ENCODE measurements at places on chromosomes 1 and 21.

DNA sequence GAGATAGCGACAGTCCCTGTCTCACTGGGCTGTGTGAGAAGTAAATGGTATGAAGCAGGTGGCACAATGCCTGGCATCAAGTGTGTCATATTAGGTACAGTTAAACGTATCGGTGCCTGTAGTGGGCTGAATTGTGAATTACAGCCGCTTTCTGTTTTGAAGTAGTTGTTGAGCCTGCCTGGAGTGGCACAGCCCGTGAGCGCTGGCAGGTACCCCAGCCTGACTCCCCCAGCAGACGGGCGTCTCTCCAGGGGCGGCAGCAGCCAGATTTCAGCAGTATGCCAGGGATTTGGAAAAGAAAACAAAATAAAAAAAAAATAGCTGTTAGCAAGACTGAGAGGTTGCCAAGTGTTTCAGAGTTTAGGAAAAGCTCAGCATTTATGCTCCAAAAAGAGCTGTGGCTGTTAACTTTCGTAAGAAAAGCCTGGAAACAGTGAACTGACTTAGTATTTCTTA is 26.6 kb upstream of the GPR153 start:
- no peak for DNase-seq

GRCh38 chr1:203663821-203664220 is 37.2 kb downstream of the ATP2B4 start:
- no peak for DNase-seq

GRCh38 chr1:13774121-13774520 is 74.1 kb downstream of the PRDM2 start:
- no peak for DNase-seq

GRCh38 chr21:19343711-19344110 is 940.1 kb upstream of the TMPRSS15 start:
- no peak for DNase-seq

GRCh38 chr1:224734261-224734935 is 118.3 kb downstream of the CNIH3 start:
- DNase-seq: no peak

GRCh38 chr1:108059945-108060344 is 95.0 kb upstream of the VAV3 start:
- no peak for DNase-seq

DNA sequence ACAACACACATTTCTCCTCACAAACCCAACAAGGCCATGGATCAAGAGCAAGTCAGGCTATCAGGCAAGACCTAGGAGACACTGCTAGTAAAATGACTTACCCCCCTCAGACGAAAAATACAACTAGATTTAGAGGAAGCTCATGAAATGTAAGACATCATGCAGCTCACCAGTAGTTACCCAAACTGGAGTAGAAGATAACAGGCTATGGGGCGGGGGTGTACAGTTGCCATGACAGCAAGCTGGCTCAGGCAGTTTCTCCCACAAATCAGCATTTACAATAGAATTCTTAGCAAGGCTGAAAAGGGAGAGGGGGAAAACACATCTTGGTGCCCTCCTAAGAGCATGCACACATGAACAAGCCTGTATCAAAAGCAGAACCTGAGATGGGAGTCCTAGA is 13.9 kb downstream of the TPM3 start:
- DNase-seq: no peak

GRCh38 chr1:243253926-243254232 is 1.2 kb downstream of the CEP170 start:
- no peak for DNase-seq

GRCh38 chr1:31227891-31228568 is 11.7 kb downstream of the NKAIN1 start:
- no peak for DNase-seq

- DNase-seq: no peak
Observed at GRCh38 chr1:174777262-174777661, 222.5 kb upstream of the CACYBP start.

DNA sequence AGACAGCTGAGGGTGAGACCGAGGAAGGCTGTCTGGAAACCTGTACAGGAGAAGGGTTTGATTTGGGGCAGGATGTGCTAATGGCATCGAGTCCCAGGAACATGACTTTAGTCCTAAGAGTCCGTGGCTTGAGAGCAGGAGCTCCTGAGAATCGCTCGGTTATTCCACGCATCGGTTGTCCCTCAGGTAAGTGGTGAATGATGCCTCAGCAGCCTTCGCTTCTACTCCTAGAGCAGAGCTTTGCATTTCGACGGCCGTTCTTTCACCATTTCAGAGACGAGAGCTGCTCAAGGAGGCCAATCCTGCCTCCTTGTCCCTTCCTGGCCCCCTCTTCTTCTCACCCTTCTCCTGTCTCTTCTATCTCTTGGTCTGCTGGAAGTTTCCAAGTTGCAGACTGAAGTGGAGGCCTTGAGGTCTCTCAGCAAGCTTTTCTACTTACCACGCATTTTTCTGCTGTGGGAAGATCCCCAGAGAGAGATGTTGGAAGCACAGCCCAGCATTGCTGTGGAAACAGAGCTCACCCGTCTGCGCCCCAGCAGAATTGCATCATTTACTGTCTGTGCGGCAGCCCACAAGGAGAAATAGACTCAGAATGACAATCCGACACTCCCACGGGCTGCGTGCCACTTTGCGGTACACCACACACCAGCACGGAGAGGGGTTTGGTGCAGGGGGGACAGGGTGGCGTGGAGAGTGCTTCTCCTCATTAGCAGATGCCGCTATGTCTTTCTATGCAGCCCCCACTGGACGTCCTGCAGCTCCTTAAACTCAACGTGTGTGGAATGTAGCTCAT is 270.7 kb upstream of the C1orf174 start:
- no peak for DNase-seq

GRCh38 chr1:65339866-65340468 is 30.6 kb downstream of the DNAJC6 start:
- peak; percentile 25 for DNase-seq

DNA sequence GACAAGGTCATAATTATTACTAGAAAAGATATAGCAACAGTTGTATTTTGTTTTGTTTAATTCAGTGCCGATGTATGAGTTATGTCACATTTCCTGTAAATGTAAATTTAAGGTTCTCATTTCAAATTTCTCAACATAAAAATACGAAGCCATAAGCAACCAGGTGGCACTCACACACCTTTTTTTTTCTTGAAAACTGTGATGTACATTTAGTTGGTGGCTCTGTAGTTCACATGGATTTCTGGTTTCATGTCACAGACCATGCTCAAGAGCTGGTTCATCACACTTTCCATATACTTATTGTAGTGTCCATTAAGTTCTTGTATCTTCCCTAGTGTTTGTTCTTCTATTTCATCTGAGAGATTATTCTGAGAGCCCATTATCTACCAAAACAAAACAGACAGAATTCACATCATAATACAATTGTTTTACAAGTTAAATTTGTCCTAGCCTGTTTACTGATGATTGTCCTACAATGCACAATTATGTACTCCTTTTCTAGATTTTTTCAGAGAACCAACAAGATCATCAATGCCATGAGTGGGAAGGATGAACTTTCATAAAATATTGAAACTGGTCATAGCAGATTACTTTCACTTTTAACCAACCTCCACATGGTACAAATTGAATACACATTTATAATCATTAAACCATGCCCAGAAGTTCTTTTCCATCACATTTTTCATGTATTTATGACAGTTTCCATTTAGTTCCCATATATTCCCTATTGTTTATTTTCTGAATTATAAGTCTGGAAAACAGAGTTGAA is 17.1 kb downstream of the ATP6V1G3 start:
- no peak for DNase-seq

GRCh38 chr1:153613406-153613805 is 469 bp upstream of the S100A16 start:
- no peak for DNase-seq

- DNase-seq: no peak
Observed at GRCh38 chr1:166740668-166741276, 98.5 kb upstream of the POGK start.

DNA sequence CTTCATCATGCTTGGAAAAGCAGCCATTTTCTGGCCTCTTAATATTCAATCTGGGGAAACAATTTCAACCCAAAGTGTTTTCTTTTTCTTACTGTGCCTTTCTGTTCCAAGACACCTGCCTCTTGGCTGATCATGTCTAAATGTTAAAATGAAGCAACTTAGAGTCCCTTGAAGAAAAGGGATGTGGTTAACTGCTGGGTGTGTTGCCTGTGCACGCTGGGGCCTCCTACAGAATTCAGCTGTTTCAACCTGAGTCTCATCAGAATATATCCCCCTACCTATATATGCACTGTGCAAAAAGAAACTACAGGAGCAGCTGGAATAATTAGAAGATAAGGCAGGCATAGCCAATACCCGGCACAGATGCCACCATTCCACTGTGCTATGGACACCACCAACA is 222.0 kb downstream of the OMA1 start:
- DNase-seq: no peak

GRCh38 chr1:28115267-28115666 is 26.9 kb upstream of the EYA3 start:
- DNase-seq: peak; percentile 48

GRCh38 chr1:41464885-41465284 is 19.6 kb downstream of the EDN2 start:
- DNase-seq: no peak

- peak; percentile 43 for DNase-seq
Observed at GRCh38 chr1:82091729-82092128, 291.0 kb downstream of the ADGRL2 start.

DNA sequence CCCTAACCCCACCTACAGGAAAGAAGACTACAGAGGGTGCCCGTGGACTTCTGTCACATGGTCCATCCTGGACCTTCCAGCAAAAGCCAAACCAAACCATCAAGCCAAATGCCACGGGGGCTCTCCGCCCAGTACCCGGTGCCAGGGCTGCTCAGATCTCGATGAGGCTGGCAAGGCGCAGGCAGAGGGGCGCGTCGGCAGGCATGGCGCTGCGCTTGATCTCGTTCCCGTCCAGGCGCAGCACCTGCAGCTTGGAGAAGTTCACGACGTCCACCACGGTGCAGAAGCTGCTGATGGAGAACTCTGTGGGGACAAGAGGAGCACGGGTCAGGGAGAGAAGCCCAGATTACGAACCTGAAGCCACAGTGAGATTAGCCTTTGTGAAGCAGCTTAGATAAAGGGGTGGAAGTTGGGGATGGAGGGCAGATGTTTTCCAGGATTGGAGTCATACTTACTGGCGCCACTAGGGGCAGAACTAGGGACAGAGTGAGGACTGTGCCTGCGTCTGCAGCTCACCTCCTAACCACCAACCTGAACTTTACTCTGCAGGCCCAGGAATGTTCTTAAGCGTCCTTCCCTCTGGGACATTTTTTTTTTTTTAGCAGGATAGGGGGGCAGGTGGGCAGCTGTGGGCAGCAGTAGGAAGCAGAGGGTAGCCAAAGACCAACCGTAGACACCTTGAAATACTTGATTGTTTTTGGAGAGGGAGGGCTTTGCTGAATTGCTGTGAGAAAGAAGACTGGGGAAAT is 8.6 kb downstream of the FMOD start:
- peak; percentile 49 for DNase-seq

- no peak for DNase-seq
Observed at GRCh38 chr1:70863239-70863638, 184.4 kb downstream of the PTGER3 start.

- DNase-seq: no peak
Observed at GRCh38 chr1:15445390-15446122, 7.3 kb downstream of the CTRC start.

GRCh38 chr1:42267904-42268303 is 67.1 kb downstream of the FOXJ3 start:
- no peak for DNase-seq

DNA sequence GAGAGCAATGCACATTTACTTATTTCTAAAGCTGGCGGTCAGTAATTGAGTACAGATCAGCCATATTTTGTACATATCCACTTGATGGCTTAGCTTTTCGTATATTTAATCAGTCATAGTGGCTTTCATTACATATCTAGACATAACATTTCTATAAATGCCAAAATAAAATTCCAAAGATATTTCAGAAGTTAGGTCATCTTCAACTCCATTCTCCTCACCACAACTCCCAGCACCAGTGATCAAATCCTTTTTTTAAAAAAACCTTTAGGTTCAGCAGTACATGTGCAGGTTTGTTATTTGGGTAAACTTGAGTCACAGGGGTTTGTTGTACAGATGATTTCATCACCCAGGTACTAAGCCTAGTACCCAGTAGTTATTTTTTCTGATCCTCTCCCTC is 53.9 kb upstream of the GNG4 start:
- peak; percentile 57 for DNase-seq

GRCh38 chr21:45713613-45714012 is 70.1 kb downstream of the PCBP3 start:
- DNase-seq: no peak

- no peak for DNase-seq
Observed at GRCh38 chr1:160789051-160789701, 6.8 kb upstream of the LY9 start.

- DNase-seq: no peak
Observed at GRCh38 chr1:240611228-240611618, 732 bp downstream of the GREM2 start.

DNA sequence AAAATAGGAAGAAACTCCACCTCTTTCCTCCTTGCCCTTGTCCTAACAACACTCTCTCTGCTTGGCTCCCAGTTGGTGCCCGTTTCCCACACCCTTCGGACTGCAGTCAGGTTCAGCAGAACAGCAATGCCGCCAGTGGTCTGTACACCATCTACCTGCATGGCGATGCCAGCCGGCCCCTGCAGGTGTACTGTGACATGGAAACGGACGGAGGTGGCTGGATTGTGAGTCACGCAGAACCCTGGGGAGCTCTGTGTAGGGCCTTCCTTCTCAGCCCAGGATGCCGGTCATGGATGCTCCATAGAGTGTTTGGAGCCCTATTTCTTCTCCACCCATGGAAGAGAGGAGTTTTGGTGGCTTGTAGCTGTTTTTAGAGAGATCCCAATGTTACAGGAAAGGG is 60.9 kb downstream of the TNN start:
- no peak for DNase-seq

DNA sequence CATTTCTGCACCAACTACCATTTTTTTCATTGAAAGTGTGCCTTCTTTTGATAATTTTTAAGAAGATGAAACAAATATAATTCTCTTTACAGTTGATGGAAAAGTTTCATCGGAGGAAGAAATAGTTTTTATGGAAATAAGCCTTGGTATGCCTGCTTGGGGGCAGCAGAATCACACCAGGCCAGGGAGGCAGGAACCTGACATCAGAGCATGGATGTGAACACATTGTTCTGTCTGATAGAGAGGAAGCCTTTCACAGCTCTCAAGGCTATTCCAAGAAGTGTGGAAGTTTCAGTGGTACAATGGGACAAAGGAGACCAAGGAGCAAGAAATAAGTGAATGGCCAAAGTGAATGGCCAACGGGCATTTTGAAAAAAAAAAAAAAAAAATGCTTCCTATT is 162.2 kb upstream of the KCNK2 start:
- no peak for DNase-seq

- peak; percentile 1 for DNase-seq
Observed at GRCh38 chr1:166811691-166812090, 27.6 kb upstream of the POGK start.

All from fibroblast of pulmonary artery (primary cell).